ENCODE measurements at places on chromosomes 5 and 9.

GRCh38 chr5:23033864-23034263, 180.7 kb upstream of the CDH12 start:
- no peak overlapping the region for H3K27ac ChIP-seq
- no peak for DNase-seq
- H3K4me1 ChIP-seq: peaks cover 18% of the 10 kb centered on the region
- H3K36me3 ChIP-seq: no peaks in the 10 kb centered on the region
- H3K4me3 ChIP-seq: no peak overlapping the region

DNA sequence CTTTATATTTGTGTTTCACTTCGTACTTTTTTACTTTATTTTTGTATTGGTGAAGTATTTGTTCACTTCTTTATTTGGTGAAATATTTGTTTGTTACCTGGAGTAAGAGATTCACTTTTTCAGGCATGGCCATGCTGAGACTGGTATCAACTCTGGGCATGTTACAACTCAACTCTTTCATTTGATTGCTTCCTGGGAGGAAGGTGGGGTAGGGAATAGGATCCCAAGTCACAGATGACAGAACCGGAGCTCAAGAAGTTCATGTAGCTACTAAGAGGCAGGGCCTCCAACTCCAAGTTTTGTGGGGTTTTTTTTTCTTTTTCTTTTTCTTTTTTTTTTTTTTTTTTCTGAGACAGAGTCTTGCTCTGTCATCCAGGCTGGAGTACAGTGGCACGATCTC, 6.1 kb upstream of the ADGRD2 start:
- no peak overlapping the region for H3K4me3 ChIP-seq
- no peak for DNase-seq
- no peaks in the 10 kb centered on the region for H3K4me1 ChIP-seq
- peaks cover 32% of the 10 kb centered on the region for H3K27me3 ChIP-seq

- peaks cover 48% of the 10 kb centered on the region for H3K4me1 ChIP-seq
- no peaks in the 10 kb centered on the region for H3K27me3 ChIP-seq
- no peak overlapping the region for H3K4me3 ChIP-seq
- DNase-seq: no peak
- no peak overlapping the region for H3K27ac ChIP-seq
Measured at GRCh38 chr9:132885720-132886333, 7.1 kb downstream of the SPACA9 start.

GRCh38 chr5:177594071-177594470, 2.1 kb downstream of the TMED9 start:
- no peak overlapping the region for H3K4me3 ChIP-seq
- H3K27ac ChIP-seq: no peak overlapping the region
- H3K4me1 ChIP-seq: peaks cover 27% of the 10 kb centered on the region
- peaks cover 7% of the 10 kb centered on the region for H3K27me3 ChIP-seq
- peaks cover 39% of the 10 kb centered on the region for H3K36me3 ChIP-seq

- H3K27ac ChIP-seq: peak overlapping the region; percentile 41
- no peaks in the 10 kb centered on the region for H3K27me3 ChIP-seq
- peaks cover 31% of the 10 kb centered on the region for H3K36me3 ChIP-seq
- DNase-seq: no peak
Measured at GRCh38 chr9:137191245-137191644, 2.8 kb downstream of the SSNA1 start.

DNA sequence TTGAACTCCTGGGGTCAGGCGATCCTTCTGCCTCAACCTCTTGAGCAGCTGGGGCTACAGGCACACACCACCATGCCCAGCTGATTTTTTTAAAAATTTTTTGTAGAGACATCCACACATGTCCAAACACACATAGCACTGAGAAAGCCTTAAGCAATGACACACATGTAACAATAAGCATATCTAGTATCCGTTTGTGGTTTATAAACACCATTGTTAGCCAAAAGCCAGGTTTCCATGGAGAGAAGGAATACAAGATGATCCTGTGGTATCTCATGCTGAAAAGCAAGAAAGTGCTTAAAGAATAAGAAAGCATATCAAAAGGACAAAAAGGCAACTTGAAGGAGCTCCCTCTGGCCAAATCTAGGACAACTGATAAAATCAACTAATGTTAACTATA, 29.7 kb upstream of the SLC1A3 start:
- H3K4me3 ChIP-seq: no peak overlapping the region
- H3K36me3 ChIP-seq: no peaks in the 10 kb centered on the region
- H3K4me1 ChIP-seq: no peaks in the 10 kb centered on the region

GRCh38 chr5:75052192-75053053, at the start of gene GCNT4:
Gene GCNT4, minus strand, starts transcription at chr5:75052558. Its CDS starts 22,521 bp downstream, at chr5:75030037.
- H3K4me1 ChIP-seq: peaks cover 10% of the 10 kb centered on the region
- no peak within 1 kb of the TSS for H3K27ac ChIP-seq
- DNase-seq: no peak
- peaks cover 58% of the 10 kb centered on the region for H3K27me3 ChIP-seq

DNA sequence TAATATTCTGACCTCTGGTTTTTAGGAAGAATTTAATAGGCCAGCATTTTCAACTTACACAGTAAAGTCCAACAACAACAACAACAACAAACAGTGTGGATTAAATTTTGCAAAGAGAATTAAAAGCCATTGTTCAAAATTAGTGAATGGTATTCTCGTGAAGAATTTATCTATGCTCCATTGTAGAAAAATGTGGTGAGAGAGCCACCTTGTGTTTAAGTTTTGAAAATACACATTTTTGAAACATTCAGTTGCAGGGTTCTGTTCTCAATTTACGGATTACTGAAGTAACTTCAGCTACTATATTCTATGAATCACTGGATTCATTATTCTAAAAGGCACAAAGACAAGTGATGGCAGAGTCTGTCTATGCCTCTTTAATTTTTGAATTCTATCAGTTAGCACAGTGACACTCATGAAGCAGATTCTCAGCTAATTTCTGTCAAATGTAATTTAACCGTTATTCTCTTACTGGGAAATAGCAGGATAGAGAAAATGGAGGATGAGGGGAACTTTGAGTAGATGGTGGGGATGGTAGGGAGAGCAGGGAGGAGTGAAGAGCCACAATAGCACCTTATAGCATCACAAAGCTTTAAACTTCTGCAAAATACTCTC, 11.0 kb downstream of the CCDC152 start:
- no peak overlapping the region for H3K27ac ChIP-seq
- H3K27me3 ChIP-seq: peaks cover 6% of the 10 kb centered on the region
- H3K36me3 ChIP-seq: peaks cover 6% of the 10 kb centered on the region
- no peak for DNase-seq

DNA sequence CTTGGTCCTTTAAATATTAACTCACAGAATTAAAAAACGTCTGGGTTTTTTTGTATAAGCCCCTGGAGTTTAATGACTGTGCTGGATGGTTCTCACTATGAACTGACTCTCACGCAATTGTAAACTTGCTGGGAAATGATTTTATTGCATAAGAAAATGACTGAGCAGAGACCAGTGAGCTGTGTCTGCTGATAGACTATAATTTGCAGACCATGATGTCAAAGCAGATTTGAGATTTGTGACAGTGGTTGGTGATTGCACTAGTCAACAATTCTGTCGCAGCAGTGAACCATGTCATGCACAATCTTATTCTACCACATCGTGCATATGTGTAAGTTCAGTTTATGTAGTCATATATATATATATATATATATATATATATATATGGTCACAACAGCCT, 85.7 kb upstream of the C9orf72 start:
- H3K4me3 ChIP-seq: no peak overlapping the region
- H3K36me3 ChIP-seq: no peaks in the 10 kb centered on the region
- H3K27ac ChIP-seq: no peak overlapping the region

GRCh38 chr9:101508211-101508610, 25.4 kb upstream of the RNF20 start:
- H3K27me3 ChIP-seq: peaks cover 10% of the 10 kb centered on the region
- H3K4me1 ChIP-seq: no peaks in the 10 kb centered on the region
- no peak overlapping the region for H3K27ac ChIP-seq
- no peak for DNase-seq

DNA sequence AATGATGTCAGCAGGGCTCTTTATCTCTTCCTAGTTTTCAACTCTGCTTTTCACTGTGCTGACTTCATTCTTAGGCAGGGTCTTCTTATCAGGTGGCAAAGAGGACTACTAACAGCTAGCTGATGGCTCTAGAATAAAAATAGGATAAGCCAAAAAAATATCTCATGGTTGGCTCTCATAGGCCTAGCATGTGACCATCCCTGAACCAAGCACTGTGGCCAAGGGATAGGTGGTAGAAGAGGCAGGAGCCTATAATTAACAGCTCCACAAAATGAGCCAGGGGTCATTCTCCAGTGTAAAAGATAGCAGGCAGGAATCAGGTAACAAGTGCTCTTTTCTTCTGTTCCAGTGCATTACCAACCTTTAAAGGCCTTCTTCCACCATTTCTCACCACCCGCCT, 21.1 kb downstream of the ANKDD1B start:
- H3K36me3 ChIP-seq: no peaks in the 10 kb centered on the region
- H3K4me3 ChIP-seq: no peak overlapping the region
- H3K27ac ChIP-seq: no peak overlapping the region
- no peaks in the 10 kb centered on the region for H3K27me3 ChIP-seq
- DNase-seq: no peak

DNA sequence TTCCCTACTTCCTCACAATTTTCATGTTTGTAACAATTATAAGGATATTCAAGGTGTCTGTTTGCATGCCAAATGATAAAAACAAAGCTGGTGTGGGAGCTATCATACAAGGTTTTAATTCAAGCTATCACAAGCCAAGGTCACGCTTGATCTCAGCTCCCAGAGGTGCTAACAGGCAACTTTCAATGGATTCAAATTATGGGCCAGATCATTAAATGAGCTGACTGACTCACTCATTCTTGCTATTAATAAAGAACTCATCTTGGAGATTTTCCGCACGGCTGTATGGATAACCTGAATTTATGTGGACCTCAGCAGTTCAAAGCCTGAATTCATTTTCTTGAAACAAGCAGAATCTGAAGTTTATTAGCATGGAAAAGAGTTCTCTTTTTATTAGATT, 267.3 kb upstream of the CDH6 start:
- H3K4me1 ChIP-seq: no peaks in the 10 kb centered on the region
- H3K27me3 ChIP-seq: no peaks in the 10 kb centered on the region
- H3K27ac ChIP-seq: no peak overlapping the region
- DNase-seq: no peak
- H3K36me3 ChIP-seq: no peaks in the 10 kb centered on the region
- H3K4me3 ChIP-seq: no peak overlapping the region

DNA sequence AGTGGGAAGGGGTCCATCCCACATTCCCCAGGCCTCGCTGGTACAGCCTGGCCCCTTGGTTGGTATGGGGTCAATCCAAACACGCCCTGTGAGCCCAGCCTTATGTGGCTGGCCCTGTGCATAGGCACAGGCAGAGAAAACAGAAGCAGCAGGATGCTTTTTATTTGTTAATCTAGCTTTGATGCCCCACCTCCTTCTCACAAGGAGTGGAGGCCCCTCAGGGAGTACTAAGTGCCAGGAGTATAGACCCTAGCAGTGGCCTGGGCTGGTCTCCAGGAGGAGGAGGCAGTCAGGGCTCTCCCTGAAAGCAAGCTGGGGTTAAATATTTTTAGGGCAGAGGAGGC, 14.6 kb upstream of the TCF7 start:
- peaks cover 54% of the 10 kb centered on the region for H3K4me1 ChIP-seq
- peak overlapping the region; percentile 99 for H3K27ac ChIP-seq
- H3K27me3 ChIP-seq: no peaks in the 10 kb centered on the region

GRCh38 chr5:62077823-62078550, 228.0 kb upstream of the KIF2A start:
- no peak overlapping the region for H3K27ac ChIP-seq
- no peaks in the 10 kb centered on the region for H3K27me3 ChIP-seq
- no peaks in the 10 kb centered on the region for H3K36me3 ChIP-seq
- DNase-seq: no peak
- no peaks in the 10 kb centered on the region for H3K4me1 ChIP-seq
- no peak overlapping the region for H3K4me3 ChIP-seq

- H3K27me3 ChIP-seq: peaks cover 58% of the 10 kb centered on the region
- peaks cover 21% of the 10 kb centered on the region for H3K4me1 ChIP-seq
- no peaks in the 10 kb centered on the region for H3K36me3 ChIP-seq
- H3K4me3 ChIP-seq: no peak overlapping the region
Measured at GRCh38 chr5:173229382-173229959, 5.5 kb downstream of the NKX2-5 start.

GRCh38 chr9:89412541-89412940, 85.4 kb downstream of the SEMA4D start:
- H3K36me3 ChIP-seq: peaks cover 40% of the 10 kb centered on the region
- H3K27ac ChIP-seq: no peak overlapping the region
- no peak for DNase-seq
- no peaks in the 10 kb centered on the region for H3K27me3 ChIP-seq

GRCh38 chr5:112958093-112959088, 18.2 kb upstream of the DCP2 start:
- no peak overlapping the region for H3K27ac ChIP-seq
- no peak for DNase-seq
- peaks cover 15% of the 10 kb centered on the region for H3K4me1 ChIP-seq
- H3K27me3 ChIP-seq: no peaks in the 10 kb centered on the region
- no peaks in the 10 kb centered on the region for H3K36me3 ChIP-seq
- no peak overlapping the region for H3K4me3 ChIP-seq

GRCh38 chr5:61097465-61097864, 64.8 kb downstream of the SMIM15 start:
- H3K36me3 ChIP-seq: peaks cover 23% of the 10 kb centered on the region
- no peaks in the 10 kb centered on the region for H3K4me1 ChIP-seq
- H3K27me3 ChIP-seq: no peaks in the 10 kb centered on the region
- no peak overlapping the region for H3K27ac ChIP-seq
- no peak for DNase-seq

DNA sequence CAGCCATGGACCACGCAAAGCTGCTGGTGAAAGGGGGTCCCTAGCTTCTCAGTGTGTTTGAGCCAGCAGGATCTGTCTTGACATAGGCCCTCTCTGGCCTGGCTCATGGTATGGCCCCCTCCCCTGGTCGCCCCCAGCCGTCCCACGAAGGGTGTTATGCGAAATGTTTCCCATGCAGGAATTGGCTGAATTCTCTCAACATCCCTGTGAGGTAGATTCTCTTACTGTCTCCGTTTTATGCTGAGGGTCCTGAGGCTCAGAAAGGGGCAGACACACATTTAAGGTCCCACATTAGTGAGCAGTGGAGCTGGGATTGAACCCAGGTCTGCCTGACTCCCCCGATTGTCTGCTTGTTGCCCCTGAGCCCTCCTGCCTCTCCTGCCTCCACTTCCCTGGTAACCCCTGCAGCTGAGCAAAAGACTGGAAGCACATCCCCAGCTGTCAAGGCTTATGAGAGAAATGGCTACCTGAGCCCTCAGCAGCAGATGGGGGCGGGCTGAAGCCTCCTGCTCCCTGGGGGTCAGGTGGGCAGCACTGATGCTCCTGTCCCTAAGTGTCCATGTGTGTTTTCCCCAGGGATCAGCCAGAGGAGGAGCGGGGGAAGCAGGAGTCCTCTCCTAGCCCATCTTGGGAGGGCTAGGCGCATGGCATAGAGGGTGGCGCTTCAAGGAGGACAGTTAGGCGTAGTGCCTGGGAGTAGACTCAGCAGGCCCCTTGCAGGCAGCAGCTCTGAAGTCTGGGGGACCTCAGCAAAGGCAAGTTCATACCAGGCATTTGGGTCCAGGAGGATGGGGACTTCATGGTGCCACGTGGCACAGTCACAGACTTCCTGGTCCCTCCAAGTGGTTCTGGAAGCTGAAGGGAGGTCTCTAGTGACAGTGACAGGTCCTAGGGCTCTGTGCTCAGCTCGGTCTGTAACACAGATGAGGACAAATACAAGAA, 49.0 kb upstream of the GARNL3 start:
- DNase-seq: no peak
- no peaks in the 10 kb centered on the region for H3K36me3 ChIP-seq
- H3K27me3 ChIP-seq: no peaks in the 10 kb centered on the region
- peaks cover 4% of the 10 kb centered on the region for H3K4me1 ChIP-seq
- no peak overlapping the region for H3K4me3 ChIP-seq

Data from activated B cell treated with CpG ODN at 0.5 μM for 24 hours (primary cell).